ENCODE measurements at places on chromosomes 7 and 10.

GRCh38 chr7:55351263-55351662 lies 13.9 kb upstream of the LANCL2 start:
- no peak for DNase-seq

DNA sequence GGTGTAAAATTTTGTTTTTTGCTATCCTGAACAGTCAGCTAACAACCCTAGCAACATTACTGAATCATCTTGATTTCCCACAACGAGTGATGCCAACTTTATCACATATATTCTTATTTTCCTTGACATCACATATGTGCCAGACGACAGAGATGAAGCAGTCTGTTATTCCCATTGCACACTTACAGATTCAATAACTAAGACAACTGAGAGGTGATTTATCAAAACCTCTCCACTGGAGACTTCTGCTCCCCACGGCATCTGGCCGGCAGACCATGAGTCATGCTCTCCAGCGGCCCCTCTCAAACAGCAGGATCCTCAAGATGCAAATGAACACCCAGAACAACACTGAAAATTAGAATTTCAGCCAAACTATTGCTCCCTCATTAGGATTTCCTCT lies 57.1 kb downstream of the AMPH start:
- DNase-seq = no peak

DNA sequence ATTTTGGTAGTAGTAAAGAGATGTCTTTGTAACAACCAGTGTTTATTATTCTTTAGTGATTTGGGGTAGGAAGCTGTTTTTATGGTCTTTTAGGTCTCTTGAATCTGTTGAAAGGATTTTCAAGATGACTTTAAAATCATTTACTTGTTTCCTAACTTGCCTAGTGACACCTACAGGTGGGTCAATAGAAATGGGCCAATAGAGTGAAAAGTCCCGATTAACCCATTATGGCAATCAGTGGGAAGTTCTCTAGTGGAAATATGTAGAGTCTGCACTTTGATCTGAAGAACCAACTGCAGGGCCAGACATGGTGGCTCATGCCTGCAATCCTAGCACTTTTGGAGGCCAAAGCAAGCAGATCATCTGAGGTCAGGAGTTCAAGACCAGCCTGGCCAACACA lies 374.7 kb upstream of the BMPER start:
- DNase-seq = no peak

DNA sequence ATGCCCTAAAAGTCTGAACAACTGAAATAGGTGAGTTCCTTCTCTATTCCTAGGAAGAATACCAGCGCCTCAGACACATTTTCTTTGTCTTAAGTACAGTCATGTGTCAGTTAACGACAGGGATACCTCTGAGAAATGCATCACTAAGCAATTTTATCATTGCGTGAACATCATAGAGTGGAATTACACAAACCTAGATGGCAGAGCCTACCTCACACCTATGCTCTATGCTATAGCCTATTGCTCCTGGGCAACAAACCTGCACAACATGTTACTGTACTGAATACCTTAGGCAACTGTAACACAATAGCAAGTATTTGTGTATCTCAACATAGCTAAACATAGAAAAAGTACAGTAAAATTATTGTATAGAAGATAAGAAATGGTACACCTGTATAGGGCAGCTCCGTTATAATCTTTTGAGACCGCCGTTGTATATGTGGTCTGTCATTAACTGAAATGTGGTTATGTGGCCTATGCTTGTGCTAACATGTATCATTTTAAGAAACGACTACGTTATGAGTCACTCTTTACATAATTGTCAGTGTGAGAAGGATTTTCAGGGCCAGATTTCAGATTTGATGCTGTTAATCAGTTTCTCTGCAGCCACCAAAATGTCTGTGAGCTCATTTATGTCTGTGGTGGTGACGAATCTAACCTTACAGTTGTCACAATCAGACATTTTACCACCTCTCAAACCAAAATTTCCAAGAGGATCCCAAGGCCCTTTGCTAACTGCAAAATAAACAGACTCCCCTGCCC lies 66.1 kb upstream of the STK17A start:
- DNase-seq = no peak

DNA sequence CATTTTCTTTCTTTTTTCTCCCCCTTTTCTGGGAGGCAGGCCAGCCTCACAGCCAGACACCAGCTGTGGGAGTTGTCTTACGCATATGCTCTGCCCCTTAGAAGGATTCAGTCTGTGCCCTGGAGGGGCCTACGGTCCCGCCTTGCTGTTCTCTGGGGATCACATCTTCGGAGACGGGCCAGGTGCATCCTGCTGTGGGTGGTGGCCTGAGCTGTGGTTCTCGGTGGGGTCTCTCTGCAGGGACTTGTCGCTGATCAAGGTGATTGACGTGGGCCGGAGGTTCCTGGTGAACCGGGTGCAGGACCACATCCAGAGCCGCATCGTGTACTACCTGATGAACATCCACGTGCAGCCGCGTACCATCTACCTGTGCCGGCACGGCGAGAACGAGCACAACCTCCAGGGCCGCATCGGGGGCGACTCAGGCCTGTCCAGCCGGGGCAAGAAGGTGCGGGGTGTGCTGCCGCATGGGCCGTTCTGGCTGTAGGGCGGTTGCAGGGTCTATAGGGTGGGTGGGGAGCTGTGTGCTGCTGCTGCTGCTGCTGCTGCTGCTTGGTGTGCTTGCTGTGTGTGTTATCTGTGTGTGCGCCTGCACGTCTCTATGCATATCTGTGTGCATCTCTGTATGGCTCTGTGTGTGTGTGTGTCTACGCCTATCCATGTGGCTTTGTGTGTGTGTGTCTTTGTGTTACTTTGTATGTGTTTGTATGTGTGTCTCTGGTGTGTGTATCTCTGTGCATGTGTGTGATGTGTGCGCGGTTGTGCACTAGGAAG lies 17.9 kb downstream of the PFKFB3 start:
- peak; percentile 34 for DNase-seq

- no peak for DNase-seq
Observed at GRCh38 chr7:104225451-104225850, 17.6 kb upstream of the ORC5 start.

DNA sequence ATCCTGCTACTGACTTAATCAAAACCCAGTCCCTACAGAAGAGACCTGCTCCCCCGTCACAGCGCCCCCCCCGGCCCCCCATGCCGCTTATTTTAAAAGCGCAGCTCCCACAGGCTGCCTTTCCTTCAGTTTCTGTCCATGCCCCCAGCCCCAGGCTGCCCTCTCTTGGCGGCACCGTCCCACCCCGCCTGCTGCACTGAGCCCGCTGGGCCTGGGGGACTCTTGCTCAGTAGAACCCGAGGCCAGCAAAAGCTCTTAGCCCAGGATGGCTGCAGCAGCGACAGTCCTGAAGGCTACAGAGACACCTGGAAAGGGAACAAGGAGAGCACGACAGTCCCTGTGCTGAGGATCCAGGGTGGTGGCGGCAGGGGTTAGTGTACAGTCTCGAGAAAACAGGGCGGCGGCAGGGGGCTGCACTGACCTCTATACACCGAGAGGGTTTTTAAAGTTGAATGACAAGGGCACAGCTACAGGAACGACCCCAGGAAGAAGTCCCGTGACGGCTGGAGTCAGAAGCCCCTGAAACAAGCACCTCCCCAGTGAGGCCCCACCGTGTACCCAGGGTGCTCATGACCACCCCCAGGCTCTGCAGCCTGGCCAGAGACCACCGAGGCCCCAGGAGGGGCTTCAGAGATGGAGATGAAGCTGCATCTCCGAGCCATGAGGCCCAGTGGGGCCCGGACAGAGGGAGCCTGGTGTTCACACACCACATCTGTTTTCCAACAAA lies 54.4 kb downstream of the ZRANB1 start:
- DNase-seq = no peak

GRCh38 chr10:86668297-86669165 lies at the start of gene LDB3:
TSS of gene LDB3 (plus strand) at chr10:86668511. CDS start at chr10:86668692, 181 bp downstream.
- peak; percentile 45 for DNase-seq

DNA sequence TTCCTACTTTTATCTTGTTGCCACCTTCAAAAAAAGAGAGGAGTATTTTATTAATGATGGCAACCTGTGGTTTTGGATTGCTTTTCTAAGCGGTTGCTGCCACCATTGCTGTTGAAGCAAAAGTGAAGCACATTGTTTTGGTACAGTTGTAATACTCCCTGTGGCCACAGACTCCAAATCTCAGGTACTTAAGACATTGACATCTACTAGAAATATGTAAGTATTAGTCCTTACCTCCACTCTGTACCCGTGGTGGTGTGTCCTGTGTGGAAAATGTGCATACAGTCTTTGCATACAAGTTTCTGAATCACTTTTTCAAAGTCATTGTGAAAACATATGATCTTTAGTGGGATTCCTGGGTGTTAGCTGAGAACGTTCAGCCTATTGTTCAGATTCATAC lies 85.7 kb downstream of the ANLN start:
- DNase-seq = no peak

- no peak for DNase-seq
Observed at GRCh38 chr7:110461621-110462020, 629.3 kb upstream of the LRRN3 start.

GRCh38 chr7:137820677-137821420 lies 25.9 kb downstream of the DGKI start:
- DNase-seq = peak; percentile 26

GRCh38 chr10:131427281-131427680 lies 115.8 kb upstream of the TCERG1L start:
- no peak for DNase-seq

- DNase-seq = no peak
Observed at GRCh38 chr7:27210441-27211083, 10.7 kb upstream of the HOXA13 start.

GRCh38 chr10:84321902-84322301 lies 6.5 kb upstream of the CCSER2 start:
- DNase-seq = no peak

DNA sequence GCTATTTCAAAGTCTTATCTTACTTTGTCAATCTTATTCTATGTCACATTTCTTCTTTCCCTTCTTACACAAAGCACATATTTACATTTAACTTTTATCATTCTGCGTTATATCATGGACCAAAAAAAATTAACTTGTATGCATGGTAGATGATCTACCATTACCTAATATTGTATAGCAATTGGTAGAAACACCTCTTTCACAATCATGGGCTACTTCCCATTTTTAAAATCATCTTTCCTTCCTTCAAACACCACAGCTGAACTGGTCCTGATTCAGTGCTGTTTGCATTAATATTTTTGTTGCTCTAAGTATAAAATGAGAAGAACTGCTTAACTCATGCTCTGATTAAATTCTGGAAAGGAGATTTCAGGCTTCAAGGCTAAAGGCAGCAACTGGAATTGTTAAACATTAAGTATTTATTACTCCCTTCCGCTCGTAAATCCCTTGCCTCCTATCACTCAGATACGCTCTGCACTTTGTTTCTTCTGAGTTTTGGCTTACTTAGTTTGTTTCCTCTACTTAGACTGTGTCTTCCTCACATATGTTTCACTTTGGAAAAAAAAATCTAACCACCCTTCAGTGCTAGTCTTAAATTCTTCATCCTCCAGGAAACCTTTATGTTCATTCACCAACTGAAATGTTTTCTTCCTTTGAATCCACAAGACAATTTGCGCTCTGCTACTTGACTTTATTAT lies 901.4 kb downstream of the PCDH15 start:
- DNase-seq = no peak

GRCh38 chr7:7843240-7843639 lies 124.8 kb upstream of the RPA3 start:
- no peak for DNase-seq

- DNase-seq = no peak
Observed at GRCh38 chr7:63918986-63919385, 79.7 kb upstream of the ZNF722 start.

DNA sequence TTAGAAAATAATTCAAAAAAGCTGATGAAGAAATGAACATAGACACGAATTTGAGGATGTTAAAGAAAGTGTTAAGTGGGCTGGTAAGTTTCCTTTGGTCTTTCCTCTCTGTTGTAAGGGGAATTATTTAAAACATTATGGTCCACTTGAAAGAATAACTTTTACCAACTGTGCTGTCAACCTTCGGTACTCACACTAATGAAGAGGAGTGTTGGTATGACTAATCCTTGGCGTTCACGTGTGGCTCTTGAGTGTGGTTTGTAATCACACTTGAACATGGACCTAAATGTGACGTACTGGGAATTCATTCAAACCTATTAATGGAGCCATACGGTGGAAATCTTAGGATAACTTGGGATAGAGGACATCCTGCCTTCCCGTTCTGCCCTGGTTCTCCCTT lies 41.3 kb downstream of the TBXAS1 start:
- DNase-seq = no peak

DNA sequence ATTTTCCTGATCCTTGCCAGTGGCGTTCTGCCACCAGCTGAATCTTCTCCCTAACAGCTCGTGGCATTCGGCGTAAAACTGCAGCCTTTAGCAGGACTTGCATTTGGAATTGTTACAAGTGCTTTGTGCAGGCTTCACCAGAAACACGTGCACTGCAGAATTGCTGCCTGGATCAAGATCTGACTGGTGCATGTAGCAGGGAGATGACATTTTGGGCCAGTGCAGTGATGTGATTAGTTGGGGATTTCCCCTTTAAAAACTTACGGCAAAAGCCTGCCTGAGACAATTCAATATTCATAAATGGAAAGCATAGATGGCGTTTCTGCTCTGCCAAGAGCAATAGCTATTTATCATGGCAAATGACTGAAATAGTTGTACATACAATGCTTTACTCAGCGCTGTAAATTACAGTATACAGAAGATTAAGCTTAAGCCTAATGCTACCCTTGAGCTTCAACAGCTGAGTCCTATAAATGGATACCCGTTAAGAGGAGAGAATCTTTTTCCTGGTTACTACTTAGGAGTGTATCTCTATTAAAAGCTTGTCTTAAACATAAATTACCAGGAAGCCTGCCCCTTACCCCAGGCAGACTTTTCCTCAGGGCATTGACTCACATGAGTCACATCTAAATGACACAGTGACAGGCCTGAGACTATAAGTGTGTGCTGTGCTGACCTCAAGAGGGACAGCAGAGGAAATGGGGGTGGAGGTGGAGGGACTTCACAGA lies 106.3 kb downstream of the ATXN7L1 start:
- no peak for DNase-seq

DNA sequence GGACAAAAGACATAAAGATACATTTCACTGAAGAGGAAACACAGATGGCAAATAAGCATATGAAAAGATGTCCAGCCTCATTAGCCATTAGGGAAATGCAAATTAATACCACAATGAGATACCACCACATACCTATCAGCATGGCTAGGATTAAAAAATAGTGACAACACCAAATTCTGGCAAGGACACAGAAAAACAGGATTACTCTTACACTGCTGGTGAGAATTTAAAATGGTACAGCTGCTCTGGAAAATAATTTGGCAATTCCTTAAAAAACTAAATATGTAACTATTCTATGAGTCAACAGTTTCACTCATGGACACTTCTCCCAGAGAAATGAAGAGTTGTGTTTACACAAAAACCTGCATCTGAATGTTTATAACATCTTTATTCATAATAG lies 121.1 kb downstream of the C10orf90 start:
- DNase-seq = no peak
